ENCODE measurements at places on chromosomes 7 and 10. TPM values are rescaled to one million over a fixed set of nuclear protein-coding genes. Genes with fewer than 3 reads are reported as not detected.

Gene TEX47
- total RNA-seq: not detected

Gene ANKRD2
- total RNA-seq: 1.6 TPM

Gene TRIM50
- total RNA-seq: 0.18 TPM

Gene DDX50
- 36.4 TPM for total RNA-seq

Gene ANKRD61
- not detected for total RNA-seq

Data from metanephros (tissue), 2 donors.